ENCODE measurements at places on chromosomes 6 and 20.

DNA sequence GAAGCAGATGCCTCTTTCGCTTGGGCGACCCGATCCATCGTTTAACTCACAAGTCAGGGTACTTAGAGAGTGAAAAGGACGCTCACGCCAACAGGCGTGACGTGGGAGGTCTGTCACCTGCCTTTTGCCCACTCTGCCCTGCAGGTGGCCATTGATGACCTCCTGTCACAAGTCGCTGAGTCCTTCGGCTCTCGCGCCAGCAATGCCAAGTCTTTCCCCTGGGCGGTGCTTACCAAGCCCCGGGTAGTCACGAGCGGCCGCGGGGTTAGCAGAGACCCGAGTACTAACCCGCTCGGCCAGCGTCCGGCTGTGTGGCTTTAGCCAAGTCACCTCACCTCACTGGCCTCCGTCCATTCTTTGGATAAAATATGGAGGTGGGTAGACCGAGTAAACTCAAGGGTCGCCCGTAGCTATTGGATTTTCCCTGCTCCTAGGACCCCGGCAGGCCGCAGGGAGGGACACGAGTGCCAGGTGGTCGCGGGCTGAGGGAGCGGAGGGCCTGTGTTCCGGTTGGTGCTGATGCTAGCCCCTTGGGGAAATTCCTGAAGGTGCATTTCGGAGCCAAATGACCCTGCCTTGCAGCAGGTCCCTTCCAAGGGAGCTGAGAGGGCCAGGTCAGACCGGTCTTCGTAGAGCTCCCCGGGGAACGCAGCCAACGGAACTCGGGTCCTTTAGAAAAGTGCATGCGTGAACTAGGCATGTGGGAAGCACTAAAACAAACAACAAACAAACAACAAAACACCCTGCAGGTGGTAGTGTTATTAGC is 668 bp downstream of the PKIB start:
- DNase-seq, result no peak

DNA sequence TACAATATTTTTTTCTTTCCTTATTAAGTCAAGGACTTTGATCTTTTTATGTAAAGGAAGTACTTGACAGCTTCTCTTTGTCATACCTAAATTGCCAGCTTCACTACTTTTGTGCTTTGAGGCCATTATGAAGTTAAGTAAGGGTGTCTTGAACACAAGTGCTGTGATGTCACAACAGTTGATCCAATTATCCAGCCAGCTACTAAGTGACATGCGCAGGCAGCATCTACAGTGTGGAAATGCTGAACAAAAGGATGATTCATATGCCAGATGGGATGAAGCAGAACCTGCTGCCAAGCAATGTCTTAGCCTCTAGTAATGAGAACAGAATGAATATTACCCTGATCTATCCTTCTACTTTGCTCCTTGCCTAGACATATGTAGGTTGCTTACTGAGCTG is 68.3 kb upstream of the TMEM244 start:
- DNase-seq, result no peak

DNA sequence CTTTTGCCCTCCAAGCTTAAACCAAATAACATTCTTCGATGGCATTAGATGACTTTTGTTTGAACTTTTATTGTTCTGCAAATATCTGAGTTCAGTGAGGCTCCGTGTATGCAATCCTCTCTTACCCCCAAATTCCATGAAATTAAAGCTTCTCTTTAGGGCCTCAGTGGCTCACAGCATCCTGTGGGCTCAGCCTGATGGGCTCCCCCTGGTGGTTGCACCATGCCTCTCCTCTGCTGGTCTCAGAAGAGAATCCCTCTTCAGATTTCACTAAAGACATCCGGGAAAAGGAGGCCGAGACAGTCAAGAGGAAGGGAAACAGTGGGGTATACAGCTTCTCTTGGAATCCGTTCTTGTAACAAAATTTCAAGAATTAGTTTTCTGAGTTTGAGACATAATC is 331.6 kb upstream of the NT5E start:
- DNase-seq, result no peak

DNA sequence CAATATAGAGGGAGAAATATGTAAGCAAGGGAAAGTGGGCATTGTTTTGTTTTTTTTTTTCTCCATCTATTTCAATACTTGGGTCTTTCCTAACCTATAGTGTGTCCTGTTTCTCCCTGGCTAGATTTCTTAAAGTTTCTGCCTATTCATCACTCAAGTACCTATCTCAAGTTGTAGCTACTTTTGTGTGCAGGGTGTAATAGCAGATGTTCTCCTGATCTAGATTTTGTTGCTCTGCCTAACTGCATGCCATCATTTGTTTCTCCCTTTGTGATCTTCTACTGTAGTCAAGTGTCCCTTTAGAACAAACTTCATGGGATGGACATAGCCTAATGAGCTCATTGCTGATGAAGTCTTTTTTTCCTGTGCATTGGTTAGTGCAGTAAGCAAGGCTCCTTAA is 45.8 kb downstream of the TOP1 start:
- no peak for DNase-seq

- DNase-seq, result no peak
Observed at GRCh38 chr6:30724906-30725667, 4.9 kb downstream of the TUBB start.

DNA sequence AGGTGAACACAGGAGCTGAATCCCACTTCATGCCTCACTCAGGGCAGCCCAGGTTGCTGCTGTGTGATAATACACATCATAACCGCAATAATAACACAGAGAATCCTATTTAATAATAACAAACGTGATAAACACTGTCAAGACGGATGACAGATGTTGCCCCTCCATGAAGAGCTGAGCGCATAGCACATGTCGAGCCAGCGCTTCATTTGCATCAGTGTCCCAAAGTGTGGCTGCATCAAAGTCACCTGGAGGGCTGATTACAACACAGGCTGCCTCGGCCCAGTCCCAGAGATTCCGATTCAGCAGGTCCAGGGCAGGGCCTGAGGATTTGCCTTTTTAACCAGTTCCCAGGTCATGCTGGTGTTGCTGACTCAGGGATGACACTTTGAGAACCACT is 198.5 kb downstream of the QKI start:
- DNase-seq, result no peak

DNA sequence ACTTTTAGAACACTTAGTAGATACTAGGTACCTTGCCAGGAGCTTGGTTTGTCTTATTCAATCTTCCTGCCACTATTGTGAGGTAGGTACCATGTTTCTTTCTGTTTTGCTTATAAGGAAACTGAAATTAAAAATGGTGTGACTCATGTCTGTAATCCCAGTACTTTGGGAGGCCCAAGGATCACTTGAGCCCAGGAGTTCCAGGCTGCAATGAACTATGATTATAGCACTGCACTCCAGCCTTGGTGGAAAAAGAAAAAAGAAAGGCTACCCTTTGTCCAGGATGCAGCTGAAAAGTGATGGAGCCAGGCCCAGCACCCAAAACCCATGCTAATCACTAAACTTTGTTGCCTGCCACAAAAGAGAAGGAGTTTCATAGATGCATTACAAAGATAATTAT is 34.1 kb upstream of the LAMA4 start:
- no peak for DNase-seq

DNA sequence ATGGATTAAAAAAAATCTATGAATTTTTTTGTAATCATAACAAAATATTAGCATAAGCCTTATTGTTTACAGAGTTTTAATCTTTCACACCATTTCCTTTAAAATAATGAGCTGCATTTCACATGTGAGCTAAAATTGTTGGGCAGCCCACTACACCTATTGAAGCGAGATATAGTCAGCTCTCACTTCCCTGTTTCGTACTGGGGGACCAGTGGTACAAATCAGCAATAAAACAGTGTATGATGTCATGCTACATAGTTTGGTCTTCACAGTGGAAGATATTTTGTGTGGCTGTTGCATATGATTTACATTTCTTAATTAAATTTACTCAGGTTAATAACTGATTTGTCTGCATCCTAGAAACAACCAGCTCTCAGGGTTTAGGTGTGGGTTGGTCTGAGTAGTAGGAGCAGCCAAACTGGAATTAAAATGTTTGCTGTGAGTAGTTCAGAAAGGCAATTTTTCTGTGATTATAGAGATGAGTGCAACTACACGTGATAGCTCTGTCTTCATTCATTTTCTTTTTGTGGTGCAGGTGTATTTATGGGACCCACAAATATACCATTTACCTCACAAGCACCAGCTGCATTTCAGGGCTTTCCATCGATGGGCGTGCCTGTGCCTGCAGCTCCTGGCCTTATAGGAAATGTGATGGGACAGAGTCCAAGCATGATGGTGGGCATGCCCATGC is 99.3 kb downstream of the B3GAT2 start:
- no peak for DNase-seq

- DNase-seq, result no peak
Observed at GRCh38 chr20:62850333-62850974, 11.2 kb downstream of the TCFL5 start.

DNA sequence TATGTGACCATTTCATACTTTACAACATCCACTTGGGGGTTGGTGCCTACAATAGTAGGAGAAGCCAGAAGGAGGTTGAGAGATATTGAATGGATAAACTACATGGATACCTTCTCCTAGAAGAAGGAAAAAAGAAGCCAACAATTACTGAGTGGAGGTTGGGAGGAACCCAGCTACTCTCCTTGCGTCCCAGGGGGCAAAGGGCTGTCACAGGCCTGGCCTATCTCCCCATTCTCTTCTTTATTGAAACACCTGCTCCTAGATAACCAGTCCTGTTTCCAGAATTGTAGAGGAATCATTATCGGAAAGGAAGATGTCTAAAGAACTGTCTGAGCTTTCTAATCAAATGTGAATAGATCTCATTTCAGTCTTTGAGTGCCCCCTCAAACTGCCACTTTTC is 115.1 kb downstream of the MAP7 start:
- no peak for DNase-seq

- no peak for DNase-seq
Observed at GRCh38 chr6:168291450-168291849, 28.1 kb downstream of the DACT2 start.

GRCh38 chr20:40307997-40308396 is 381.0 kb downstream of the MAFB start:
- DNase-seq, result no peak

- no peak for DNase-seq
Observed at GRCh38 chr20:55437798-55438415, 567.4 kb downstream of the CBLN4 start.

- no peak for DNase-seq
Observed at GRCh38 chr6:17098538-17098937, 3.3 kb upstream of the STMND1 start.

Measured in CD4-positive, alpha-beta T cell treated with Interleukin-6 at 100 ng/mL for 8 hours (primary cell).